ENCODE measurements at places on chromosomes 1 and 21. TPM values are rescaled to one million over a fixed set of nuclear protein-coding genes. Genes with fewer than 3 reads are reported as not detected.

CLCA1 gene
- total RNA-seq = not detected

LRRC38 gene
- total RNA-seq = not detected

JMJD4 gene
- 17.9 TPM for total RNA-seq

ATP6V1G3 gene
- 0.22 TPM for total RNA-seq

TBX19 gene
- 0.65 TPM for total RNA-seq

CYYR1 gene
- 6.9 TPM for total RNA-seq

SNX7 gene
- 34.1 TPM for total RNA-seq

DCST1 gene
- total RNA-seq = not detected

CHIA gene
- not detected for total RNA-seq

SCAF4 gene
- total RNA-seq = 3.6 TPM

SFN gene
- total RNA-seq = 0.11 TPM

PGLYRP3 gene
- not detected for total RNA-seq

MMEL1 gene
- 2.3 TPM for total RNA-seq

UAP1 gene
- 38.0 TPM for total RNA-seq

OLFML2B gene
- 0.09 TPM for total RNA-seq

EFNA4 gene
- 15.3 TPM for total RNA-seq

SELE gene
- total RNA-seq = 1.5 TPM

DDR2 gene
- 10.0 TPM for total RNA-seq

VAV3 gene
- 90.8 TPM for total RNA-seq

CFHR3 gene
- not detected for total RNA-seq

GCSAML gene
- total RNA-seq = not detected

CD244 gene
- total RNA-seq = not detected

APCS gene
- not detected for total RNA-seq

KCNA10 gene
- not detected for total RNA-seq

RXFP4 gene
- not detected for total RNA-seq

MLLT11 gene
- 0.43 TPM for total RNA-seq

FAF1 gene
- total RNA-seq = 25.5 TPM

RGS8 gene
- under 0.01 TPM for total RNA-seq

RBBP4 gene
- 180 TPM for total RNA-seq

TCHH gene
- total RNA-seq = under 0.01 TPM

RGS4 gene
- total RNA-seq = 1.2 TPM

C4BPA gene
- total RNA-seq = not detected

OR2L5 gene
- total RNA-seq = not detected

B3GALT2 gene
- 2.2 TPM for total RNA-seq

DLGAP3 gene
- not detected for total RNA-seq

ITSN1 gene
- total RNA-seq = 48.9 TPM

ADORA3 gene
- total RNA-seq = not detected

FAM3B gene
- total RNA-seq = not detected

RHD gene
- total RNA-seq = 0.33 TPM

CLDN19 gene
- total RNA-seq = not detected

PDIK1L gene
- total RNA-seq = 7.4 TPM

PWP2 gene
- total RNA-seq = 13.9 TPM

OR2T11 gene
- total RNA-seq = not detected

CELA3A gene
- not detected for total RNA-seq

SPATA46 gene
- total RNA-seq = not detected

NBPF10 gene
- total RNA-seq = 0.22 TPM

CSRP1 gene
- total RNA-seq = 111 TPM

SIM2 gene
- total RNA-seq = not detected

RSPO1 gene
- not detected for total RNA-seq

LRRC71 gene
- 0.11 TPM for total RNA-seq

RAD54L gene
- 0.65 TPM for total RNA-seq
